ENCODE measurements at places on chromosomes 12 and 14.
A peak's percentile ranks its signal among the peaks of the same experiment; 100 is the strongest.

DNA sequence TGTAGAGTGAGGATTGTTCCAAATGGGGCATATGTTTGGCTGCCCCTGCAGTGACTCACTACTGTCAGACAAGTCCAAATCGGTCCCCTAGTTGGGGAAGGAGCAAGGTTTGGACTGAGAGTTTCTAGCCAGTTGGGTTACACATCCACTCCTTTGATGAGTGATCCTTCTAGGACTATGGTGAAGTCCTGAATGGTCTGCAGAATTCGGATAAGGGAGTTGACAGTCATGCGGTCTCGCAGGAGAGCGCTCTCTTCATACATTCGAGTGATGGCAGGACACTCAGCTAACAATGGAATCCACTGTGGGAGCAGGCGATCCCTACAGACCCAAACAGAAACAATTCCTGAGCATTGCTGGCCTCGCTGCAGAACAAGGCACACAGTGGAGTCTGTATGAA is 61.5 kb upstream of the SINHCAF start:
- DNase-seq, result no peak

GRCh38 chr14:91114079-91115065 is 499 bp downstream of the DGLUCY start:
- DNase-seq, result peak; percentile 82

- no peak for DNase-seq
Observed at GRCh38 chr12:91127306-91127705, 16.0 kb upstream of the LUM start.

DNA sequence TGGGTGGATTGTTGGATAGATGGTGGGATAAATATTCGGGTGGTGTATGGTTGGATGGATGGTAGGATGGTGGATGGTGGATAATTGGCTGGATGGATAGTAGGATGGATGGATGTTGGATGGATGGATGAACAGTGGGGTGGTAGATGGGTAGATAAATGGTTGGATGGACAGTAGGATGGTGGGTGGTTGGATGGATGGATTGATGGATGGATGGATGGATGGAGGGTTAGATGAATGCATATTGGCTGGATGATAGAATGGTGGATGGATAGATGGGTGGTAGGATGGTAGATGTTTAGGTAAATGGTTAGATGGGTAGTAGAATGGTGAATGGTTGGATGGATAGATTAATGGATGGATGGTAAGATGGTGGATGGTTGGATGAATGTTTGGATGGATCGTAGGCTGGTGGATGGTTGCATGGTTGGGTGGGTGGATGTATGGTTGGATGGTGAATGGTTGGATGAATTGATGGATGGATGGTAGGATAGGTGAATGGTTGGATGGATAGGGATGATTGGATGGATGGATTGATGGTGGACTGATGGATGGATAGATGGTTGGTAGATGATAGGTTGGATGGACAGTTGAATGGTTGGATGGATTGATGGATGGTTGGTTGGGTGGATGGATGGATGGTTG is 23.6 kb downstream of the ZBTB42 start:
- DNase-seq, result no peak

DNA sequence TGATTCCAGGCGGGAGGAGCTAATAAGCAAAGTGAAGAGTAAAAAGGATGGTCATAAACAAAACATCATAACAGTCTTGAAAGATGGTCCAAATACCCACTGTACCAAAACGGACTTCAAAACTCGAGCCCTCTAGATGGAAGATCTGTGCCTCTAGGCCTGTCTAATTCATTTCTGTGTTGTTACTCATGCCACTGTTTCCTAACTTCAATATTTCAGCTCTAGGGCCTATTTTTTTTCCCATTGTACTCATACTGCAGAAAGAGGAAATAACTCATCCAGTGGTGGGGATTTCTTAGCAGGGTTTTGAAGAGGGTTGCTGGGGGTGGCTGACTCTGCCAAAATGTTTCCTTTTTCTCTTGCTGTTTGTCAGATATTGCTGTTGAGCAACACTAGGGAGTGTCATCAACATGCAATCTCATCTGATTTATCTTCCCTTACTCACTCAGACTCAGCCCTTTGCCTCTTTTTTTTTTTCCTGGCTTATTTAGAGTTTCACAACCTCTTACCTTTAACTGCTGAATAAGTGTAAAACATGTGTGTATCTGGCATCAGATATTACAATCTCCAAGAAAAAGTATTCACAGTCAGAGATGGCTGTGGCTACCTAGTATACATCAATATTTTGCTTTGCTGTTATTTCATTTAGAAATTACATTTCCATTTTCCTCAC is 189.6 kb downstream of the DUSP6 start:
- DNase-seq, result peak; percentile 82

GRCh38 chr12:5997260-5997659 is 52.2 kb upstream of the ANO2 start:
- DNase-seq, result no peak

- DNase-seq, result no peak
Observed at GRCh38 chr12:120316798-120317223, 10.8 kb downstream of the PLA2G1B start.

GRCh38 chr14:81169711-81170103 is 51.1 kb downstream of the GTF2A1 start:
- peak; percentile 37 for DNase-seq

- DNase-seq, result no peak
Observed at GRCh38 chr12:49108958-49109404, 1.7 kb downstream of the LMBR1L start.

- no peak for DNase-seq
Observed at GRCh38 chr12:95705143-95705542, 85.4 kb downstream of the NTN4 start.

DNA sequence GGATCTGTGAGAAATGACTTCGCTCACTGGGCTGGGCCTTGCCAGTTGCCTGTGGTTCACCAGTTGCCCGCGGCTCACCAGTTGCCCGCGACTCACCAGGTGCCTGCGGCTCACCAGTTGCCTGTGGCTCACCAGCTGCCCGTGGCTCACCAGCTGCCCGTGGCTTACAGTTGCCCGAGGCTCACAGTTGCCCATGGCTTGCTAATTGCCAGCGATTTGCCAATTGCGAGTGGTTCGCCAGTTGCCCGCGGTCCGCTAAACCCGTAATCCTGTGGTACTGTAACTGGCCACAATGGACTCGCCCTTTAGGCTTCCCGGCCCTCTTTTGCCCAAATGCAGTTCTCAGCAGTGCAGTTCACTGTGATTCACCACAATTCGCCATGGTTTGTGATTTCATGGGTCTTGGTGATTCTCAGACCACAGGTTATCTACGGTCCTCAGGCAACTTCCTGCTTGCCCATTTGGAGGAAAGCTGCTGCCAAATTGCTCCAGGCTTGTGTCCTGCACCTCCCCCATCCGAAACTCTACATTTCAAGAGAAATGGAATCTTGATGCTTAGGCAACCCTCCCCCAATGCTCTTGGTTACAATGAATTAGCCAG is 15.0 kb upstream of the MEG3 start:
- no peak for DNase-seq

GRCh38 chr12:66423266-66423665 is 121.0 kb downstream of the HELB start:
- DNase-seq, result no peak

DNA sequence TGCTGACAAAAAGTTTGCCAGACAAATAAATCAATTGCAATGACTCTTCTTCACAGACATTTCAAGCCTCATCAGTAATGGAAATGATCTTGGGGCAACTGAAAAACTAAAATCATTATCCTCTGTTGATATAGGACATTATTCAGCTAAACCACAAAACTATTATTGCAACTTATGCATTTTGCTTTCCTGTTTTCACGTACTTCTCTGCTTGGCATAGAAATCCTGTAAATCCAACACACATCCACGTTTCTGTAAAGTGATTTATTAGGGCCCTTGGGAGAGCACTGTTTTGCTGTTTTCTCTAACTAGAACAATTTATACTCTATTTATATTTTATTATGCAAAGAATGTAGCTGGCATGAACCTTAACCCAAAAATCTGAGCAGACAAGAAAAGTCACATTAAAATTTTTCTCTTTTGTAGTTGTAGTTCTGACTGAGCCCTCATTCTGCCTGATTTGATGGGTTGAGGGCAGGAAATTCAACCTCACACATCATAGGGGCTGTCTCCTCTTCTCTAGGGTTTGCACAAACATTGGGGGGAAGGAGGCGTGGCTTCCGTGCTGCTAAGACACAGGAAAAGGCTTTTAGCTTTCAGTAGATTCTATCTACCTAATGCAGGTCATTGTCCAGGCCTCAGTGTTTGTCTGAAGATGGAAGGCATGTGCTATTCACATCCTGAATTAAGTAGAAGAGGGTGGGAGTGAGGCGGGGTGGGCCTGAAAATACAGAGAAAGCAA is 11.5 kb upstream of the NUP107 start:
- peak; percentile 73 for DNase-seq

Measured in activated CD4-positive, alpha-beta T cell treated with anti-CD3 and anti-CD28 coated beads for 36 hours (primary cell).